ENCODE measurements at places on chromosomes 1 and 21.

DNA sequence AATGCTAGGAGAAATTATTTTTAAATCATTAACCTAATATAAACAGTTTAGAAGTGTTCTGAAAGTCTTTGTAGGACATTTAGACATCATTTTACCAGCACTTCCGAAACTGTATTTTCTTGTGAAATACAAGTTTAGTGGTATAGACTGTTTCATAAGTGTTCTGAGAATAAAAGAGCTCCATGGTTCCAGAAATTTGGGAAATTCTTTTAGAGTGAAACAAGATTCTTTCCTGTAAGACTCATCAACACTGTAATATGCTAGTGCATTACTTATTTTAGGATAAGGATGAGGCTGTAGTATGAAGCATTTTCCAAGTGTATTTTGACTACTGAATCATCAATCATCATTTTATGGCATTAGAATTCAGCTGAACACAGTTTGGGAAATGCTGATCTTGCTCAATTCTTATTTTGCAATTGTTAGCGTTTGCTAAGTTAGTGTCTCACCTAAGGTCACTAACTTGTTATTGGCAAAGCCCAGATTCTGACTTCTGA is 73.4 kb downstream of the CEP350 start:
- DNase-seq: no peak

DNA sequence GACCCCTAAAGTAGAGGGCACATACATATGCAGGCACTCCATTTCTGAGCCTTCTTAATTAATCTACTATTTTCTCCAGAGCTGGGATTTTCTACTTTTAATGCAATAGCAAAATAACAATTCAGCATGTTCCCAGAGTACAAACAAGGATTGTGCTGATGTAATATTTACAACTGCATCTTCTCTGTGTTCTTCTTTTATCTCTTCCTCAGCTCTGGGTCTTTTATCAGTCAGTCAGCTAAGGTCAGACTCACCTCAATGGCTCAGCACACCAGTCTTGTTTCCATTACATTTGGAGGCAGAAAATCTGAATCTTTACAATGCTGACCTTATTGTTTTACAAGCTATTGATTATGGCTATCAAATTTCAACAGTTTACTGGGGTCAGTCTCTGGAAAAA is 323.3 kb upstream of the NR5A2 start:
- DNase-seq: no peak

DNA sequence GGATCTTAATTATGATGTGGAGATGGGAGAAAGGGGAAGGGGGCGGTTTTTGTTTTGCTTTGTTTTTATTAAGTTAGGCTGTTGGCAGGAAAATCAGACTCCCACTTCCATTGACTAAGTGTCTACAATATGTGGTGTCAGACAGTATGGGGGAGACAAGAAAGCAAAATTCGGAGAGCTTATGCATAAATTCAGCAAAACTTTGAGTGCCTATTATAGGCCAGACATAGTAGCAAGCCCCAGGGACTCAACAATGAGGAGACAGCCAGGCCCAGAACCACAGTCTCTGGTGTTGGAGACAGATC is 835 bp upstream of the TSPAN2 start:
- no peak for DNase-seq

- DNase-seq: peak; percentile 78
Observed at GRCh38 chr1:2786329-2787162, 14.9 kb downstream of the TTC34 start.

- no peak for DNase-seq
Observed at GRCh38 chr1:168509875-168510791, 33.7 kb downstream of the XCL2 start.

DNA sequence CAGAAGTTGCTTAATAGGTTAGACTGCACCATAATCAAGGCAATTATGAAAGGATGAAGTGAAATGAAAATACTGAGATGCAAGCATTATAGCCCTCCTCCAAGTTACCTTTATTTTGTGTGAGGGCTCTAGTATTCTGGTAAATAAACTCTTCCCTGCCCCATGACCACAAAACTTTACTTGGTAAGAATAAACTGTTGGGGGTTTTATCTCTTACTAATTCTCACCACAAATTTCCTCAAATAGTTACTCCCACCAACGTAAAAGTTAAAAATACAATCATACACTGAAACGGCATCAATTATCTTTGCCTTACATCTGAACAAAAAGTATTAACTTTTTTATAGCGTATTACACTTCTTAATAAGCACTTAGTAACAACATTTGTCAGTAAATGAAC is 29.5 kb downstream of the C21orf91 start:
- DNase-seq: no peak

GRCh38 chr1:27366113-27366410 is 699 bp downstream of the MAP3K6 start:
- peak; percentile 71 for DNase-seq

DNA sequence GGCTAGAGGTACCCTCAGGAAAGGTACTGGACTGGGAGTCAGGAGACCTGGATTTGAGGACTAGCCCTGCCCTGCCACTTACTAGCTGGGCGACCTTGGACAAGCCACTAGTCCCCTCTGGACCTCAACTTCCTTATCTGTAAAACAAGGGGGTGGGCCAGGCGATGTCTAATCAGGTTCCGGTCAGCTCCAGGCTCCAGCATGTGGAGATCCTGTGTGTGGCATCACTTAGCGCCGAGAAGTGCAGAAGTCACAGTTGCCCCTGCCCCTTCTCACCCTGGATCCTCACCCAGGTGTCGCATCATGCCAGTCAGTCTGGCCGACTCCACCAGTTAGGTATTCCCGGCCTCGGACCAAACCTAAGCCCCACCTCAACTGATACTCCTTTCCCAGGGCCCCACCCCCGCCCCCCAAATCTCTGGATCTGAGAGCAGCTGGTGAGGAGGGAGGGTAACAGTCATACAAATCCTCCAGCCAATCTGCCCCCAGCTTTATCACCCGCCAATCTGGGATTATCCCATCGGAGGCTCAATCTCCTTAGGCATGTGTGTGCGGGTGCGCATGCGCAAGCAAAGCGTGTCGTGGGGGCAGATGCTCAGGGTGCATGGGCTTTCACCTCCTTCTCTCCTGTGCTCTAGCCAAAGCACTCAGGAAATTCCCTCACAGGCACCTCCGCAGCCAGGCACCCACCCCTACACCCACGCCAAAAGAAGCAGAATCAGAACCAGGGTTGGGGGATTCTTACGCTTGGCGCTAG is 5.4 kb downstream of the CELF3 start:
- DNase-seq: no peak

DNA sequence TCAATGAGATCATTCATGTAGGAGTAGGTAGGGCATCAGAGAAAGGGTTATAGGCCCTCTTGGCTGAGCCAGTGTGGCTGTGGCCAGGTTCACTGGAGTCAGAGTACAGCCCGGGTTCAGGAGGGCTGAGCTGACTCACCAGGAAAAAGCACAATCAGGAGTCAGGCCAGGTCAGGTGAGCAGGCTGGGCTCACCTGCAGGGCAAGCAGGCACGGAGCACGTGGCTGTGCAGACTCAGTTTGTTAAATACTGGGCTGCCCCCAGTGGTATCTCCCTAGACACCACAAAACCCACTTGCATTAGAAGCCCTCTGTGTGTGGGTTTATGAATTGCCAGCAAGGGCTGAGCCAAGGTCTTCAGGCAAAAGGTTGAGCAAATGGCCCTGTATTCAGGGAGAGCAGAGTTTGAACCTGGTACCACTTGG is 122.1 kb upstream of the SERBP1 start:
- no peak for DNase-seq

GRCh38 chr1:160911441-160911840 is 26.5 kb upstream of the ITLN1 start:
- DNase-seq: no peak

DNA sequence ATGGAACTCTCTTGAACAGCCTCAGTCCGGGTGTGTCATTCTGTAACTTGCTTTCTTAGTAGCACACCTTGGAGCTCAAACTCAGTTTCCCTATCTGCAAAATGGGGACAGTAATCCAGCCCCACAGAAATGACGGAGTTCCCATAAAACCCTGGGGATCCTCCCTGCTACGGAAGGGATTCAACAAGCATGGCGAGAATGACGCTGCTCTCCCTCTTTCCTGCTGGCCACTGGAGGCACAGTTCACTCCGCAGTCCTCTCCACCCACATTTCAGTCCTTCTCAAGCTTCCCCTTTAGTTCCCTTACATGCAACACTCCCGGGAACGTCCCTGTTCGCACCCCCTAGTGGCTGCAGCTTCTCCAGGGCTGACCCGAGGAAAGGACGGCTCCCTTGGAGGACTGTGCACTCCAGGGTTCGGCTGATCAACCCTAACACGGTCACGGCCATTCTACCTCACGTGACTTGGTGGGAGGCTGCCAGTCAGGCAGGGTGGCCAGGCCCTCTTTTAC is 20.6 kb downstream of the RUNX3 start:
- no peak for DNase-seq

DNA sequence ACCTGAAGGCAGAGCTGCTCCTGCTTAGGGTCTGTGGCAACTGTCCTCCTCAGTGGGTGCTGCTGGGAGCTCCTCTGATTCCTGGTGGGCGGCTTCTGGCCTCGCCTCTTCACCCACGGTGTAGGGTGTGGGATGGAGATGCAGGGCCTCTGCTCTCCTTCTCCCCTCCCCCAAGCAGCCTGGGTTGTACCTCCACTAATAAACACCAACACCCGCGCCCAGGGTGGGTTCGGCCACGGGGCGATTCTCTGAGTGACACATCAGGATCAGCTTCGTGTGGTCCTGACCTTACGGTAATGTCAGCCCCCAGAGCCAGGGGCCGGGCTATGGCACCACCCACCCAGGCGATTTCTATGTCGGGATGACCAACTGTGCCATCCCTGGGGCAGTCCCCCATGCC is 23.7 kb downstream of the KRTAP10-1 start:
- DNase-seq: no peak

GRCh38 chr1:57122031-57122430 is 156.2 kb upstream of the C8B start:
- no peak for DNase-seq

DNA sequence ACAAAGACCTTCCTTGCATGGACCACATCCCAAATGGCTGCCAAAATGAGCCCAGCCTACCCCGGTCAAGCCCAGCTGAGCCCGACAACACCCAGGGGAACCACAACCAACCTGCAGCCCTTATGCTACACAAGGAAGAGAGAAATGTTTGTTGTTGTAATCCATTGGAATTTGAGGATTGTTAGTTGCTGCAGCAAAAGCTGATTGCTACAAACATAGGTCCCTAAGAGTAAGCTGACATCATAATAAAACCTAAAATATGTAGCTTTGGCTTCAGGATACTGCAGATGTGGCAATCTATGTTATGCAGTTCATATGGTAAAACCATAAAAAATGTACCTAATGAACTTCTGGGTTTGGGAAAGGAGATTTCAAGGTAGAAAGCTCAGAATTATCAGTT is 65.5 kb upstream of the DNAH14 start:
- DNase-seq: no peak

DNA sequence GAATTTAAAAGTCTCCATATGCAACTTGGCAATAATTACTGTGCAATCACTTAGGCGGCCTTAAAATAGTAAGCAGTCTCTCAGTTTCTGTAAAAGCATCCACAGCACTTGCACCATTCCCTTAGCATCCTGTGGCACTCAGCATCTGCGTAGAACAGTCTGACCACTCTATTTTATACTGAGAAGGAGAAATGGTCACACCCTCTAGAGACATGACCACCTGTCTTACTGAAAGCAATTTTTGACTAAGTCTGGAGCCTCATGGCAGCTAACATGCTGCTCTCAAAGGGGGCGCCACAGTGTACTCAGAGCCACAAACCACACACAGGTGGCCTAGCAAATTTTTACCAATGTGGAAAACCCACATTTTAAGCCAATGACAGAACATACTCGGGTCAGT is 62.0 kb downstream of the KCNK1 start:
- no peak for DNase-seq

DNA sequence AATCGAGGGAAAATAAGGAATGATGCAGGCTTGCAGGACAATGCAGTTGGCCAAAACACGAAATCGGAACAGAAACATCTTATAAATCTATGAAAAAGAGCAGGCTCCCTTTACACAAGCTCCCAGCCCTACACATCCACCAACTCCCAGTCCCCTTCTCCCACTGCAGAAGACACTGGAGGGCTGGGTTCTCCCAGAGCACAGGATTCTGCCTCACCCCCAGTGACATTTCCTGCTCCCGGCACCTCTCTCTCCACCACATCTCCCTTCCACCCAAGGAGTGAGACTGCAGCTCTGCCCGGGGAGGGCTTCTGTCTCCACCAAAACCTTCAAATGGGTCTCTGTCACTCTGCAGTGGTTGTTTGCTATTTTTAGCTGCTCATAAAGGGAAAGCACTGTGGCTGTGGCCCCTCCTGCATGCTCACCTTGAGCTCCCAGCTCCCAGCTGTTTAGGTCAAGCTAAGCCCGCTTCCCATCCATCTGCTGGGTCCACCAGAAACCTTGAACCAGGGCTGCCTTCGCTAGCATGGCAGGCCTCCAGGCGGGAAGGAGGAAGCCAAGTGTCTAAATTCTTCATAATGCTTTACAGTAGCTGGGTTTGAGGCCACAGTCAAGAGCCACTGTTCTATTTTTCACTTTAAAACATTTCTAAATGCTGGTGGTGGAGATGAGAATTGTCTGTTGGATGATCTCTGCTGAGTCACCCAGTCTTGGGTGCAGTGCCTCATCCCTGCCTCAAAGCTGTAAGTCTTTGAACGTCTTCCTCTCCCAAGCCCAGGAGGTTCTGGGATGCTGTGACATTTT is 3.3 kb upstream of the C2CD2 start:
- DNase-seq: no peak

- DNase-seq: no peak
Observed at GRCh38 chr1:220005489-220005888, 40.8 kb downstream of the EPRS1 start.

- no peak for DNase-seq
Observed at GRCh38 chr1:65478379-65479026, 58.0 kb downstream of the LEPR start.

- DNase-seq: no peak
Observed at GRCh38 chr1:93448983-93449804, 1.3 kb downstream of the FNBP1L start.

DNA sequence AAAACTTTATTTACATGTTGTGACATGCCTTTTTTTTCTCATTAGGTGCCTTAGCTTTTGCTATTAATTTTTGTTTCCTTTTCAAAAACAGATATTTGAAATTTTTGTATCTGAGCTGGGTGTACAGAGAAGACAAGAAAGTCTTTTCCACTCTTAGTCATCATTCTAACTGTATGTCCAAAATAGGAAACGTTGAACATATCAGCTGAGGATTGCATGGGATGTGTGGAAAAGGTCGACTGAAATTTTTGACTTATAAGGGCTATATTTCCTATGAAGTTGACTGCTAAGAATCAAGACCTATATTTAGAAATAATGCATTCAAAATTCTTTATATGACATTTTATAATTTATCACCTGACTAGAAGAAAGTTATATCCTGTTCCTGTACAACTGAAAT is 270.0 kb upstream of the ZRANB2 start:
- no peak for DNase-seq

DNA sequence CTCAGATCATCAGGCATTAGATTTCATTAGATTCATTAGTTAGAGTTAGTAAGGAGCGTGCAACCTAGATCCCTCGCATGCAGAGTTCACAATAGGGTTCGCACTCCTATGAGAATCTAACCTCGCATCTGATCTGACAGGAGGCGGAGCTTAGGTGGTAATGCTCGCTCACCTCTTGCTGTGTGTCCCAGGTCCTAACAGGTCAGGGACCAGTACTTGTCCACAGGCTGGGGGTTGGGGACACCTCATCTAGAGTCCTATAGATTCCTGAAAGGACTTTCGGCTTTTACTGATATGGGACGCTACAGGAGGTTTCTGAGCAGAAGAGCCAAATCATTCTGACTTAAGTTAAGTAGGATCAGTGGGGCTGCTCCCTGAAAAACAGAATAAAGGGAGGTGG is 91.4 kb downstream of the AKT3 start:
- DNase-seq: no peak

- no peak for DNase-seq
Observed at GRCh38 chr1:210641582-210641981, 312.9 kb downstream of the HHAT start.

Measured in stimulated activated CD4-positive, alpha-beta T cell treated with anti-CD3 and anti-CD28 coated beads, Interleukin-12 subunit alpha, Interleukin-12 subunit beta, amount 100 ng/mL, for 4 hours (primary cell).